T-helper 1 cell (primary cell): ENCODE measurements at places on chromosomes 6 and 20.
A peak's percentile ranks its signal among the peaks of the same experiment; 100 is the strongest.

GRCh38 chr6:45504947-45505346 lies 127.2 kb upstream of the SUPT3H start:
- DNase-seq, result no peak

DNA sequence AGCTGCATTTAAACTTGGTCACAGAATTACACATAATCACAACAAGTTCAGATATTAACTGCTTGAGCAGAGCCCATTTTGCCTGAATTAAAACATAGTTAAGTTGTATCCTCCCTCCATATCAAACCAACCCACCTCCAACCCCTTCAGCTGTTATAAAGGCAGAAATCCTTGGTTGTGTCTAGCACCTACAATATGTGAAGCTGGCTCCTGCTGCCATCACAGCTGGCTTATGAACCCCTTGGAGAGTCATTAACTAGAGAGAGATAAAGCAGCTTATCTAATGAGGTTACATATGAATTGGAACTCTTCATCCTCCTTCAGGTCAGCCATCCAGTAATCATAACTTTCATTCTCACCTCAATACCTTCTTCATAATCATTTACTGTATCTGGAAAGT lies 101.8 kb downstream of the EPHA7 start:
- DNase-seq, result no peak

- DNase-seq, result no peak
These were observed 643.0 kb upstream of the CITED2 start for GRCh38 chr6:140017470-140017869.

- DNase-seq, result no peak
These were observed 523 bp downstream of the CPXM1 start for GRCh38 chr20:2799688-2800520.

GRCh38 chr20:61980647-61981583 lies 84.8 kb downstream of the TAF4 start:
- DNase-seq, result no peak

- no peak for DNase-seq
These were observed 78.4 kb upstream of the CCDC28A start for GRCh38 chr6:138695193-138695592.

- DNase-seq, result no peak
These were observed 236.3 kb downstream of the OTOR start for GRCh38 chr20:16984481-16984880.

GRCh38 chr6:106090001-106090400 lies 3.9 kb downstream of the PRDM1 start:
- no peak for DNase-seq

DNA sequence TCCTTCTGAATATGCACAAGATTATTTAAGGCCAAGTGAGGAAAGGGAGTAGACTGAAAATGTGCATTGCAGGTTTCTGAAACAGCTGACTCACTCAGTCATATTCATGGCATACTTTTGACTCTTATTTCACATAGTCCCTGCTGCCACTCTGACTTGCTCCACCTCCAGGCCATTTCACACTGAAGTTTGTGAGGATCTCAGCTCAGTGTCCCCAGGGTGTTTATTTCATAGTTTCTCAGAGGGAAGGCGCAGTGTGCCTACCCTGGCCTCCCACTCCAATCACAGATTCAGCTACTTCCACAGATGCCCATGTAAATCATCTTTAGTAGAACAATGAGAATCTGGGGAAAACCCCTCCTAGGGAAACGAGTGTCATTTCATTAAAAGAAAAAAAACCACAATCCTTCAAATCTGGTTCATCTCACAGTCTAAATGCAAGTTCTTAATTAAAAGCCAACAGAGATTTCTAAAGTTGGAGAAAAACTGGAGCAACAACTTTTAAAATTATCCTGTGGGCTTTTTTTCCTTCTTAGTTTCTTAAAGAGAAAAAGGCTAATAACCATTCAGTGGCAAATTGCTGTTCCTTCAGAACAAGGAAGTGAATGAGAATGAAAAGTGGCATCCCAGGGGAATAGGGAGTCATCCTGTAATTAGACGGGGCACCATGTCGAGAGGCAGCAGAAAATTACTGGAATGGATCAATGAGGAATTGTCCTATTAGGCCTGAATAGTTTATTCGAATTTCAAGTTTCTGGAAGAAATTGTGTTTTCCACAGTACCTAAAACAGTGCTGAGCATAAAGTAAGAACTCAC lies 133.6 kb downstream of the TFAP2B start:
- DNase-seq, result no peak

- DNase-seq, result no peak
These were observed 238.5 kb upstream of the RAB32 start for GRCh38 chr6:146305092-146305491.

DNA sequence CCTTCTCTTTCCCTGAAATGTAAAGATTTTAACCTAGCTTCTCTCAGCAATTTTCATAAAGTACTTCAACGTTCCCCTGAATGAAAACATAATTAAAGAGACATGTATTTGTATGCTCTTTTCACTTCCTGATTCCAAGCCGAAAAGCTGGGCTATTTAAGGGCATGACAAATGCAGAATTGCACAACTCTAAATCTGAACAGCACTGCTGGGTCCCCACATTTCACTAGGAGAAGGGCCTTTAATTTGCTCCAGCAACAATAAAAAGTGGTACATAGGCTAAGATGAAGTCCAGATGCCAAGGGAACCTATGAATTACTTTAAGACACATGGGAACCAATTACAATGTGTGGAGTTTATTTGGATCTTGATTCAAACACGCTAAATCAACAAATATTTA lies 42.0 kb downstream of the IRAK1BP1 start:
- DNase-seq, result no peak

DNA sequence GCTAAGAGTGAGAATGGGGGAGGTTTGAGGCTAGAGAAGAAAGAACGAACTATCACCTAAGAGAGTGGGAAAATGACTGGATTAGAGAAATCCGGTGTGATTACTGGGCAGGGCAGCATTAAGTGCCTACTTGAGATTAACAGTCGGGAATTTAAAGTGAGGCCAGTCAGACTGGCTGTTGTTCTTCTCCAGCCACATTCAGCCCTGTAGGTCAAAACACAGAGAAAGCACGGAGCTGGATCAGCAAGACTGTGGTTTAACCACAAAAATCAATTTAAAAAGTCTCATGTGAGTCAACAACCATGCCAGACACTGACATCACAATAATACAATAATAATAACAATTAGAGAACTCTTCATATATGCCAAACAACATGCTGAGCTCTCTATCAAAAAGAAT lies 301.9 kb upstream of the SGK1 start:
- no peak for DNase-seq

- no peak for DNase-seq
These were observed 8.5 kb upstream of the RSPO4 start for GRCh38 chr20:1010659-1011058.

GRCh38 chr20:37935435-37935834 lies 32.5 kb downstream of the VSTM2L start:
- DNase-seq, result no peak

DNA sequence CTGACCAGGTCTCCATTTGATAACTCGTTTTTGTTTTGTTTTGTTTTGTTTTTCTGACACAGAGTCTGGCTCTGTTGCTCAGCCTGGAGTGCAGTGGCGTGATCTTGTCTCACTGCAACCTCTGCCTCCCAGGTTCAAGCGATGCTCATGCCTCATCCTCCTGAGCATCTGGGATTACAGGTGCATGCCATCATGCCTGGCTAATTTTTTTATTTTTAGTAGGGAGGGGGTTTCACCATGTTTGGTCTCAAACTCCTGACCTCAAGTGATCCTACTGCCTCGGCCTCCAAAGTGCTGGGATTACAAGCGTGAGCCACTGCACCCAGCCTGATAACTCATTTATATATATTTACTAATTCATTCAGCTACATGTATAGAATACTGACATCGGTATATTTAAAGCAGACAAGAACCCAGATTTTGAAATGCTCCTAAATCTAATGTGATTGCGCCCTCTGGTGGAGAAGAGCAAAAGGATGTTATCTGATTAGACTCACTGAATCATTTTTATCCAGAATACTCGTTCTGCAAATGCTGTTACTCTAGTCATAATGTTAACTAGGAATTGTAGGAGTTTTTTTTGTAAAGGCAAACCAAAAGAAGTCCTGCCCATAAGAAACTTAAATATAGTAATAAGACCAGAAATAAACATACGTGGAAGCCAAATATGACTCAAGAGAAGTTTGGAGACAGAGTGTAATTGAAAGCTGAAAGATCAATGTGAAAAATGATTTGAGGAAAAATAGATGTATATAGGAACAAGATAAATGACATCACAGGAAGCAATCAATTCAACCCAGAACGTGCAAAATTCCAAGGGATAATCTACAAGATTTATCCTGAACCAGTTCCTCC lies 5.3 kb upstream of the COL12A1 start:
- peak; percentile 54 for DNase-seq

GRCh38 chr6:52209770-52210169 lies 23.6 kb downstream of the IL17A start:
- DNase-seq, result peak; percentile 17

DNA sequence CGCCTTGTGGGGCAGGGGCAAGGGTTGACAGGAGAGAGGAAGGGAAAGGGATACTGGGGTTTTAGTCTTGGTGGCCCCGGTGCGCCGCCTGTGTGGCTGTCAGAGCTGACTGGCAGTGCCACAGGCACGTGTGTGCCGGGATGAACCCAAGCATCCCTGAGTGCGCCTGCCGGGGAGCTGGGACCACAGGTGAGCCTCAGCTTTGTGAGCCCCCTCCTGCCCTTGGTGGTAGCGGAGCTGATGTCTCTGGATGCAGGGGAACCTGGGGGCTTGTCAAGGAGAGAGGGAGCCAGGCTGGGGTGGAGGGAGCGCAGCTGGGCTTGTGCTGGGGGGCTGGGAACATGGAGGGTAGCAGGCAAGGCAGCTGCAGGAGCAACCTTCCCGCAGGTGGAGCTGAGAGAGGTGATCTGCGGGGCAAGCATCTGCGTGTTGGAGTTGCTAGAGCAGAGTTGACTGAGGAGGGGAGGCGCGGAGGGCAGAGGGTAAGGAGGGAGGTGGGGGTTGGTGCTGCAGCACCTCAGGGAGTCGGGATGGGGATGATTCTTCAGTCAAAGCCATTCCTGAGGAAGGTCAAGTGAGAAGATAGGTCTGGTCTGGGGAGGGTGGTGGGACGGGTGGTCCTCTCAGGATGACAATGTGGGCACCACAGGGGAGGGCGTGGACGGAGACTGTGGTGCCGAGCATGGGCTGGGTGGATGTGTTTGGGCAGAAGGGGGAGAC lies 28.1 kb downstream of the PYGB start:
- DNase-seq, result no peak

DNA sequence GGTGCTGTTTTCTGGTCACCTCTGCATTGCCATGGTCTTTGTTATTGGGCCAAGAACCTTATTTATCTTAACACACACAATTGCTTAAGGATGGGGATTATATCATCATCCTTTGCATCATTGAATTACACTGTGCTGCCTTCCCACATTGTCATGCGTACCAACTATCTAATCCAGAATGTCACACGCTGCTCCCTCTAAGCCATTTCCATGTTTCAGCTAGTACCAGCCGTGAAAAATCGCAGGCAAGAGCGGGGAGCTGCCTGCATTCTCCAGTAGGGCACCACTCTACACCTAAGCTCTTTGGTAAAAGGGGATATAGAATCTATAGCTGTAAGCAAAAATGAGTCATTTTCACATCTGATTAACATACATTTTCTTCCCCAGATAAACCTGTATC lies 277.0 kb downstream of the PRL start:
- no peak for DNase-seq

DNA sequence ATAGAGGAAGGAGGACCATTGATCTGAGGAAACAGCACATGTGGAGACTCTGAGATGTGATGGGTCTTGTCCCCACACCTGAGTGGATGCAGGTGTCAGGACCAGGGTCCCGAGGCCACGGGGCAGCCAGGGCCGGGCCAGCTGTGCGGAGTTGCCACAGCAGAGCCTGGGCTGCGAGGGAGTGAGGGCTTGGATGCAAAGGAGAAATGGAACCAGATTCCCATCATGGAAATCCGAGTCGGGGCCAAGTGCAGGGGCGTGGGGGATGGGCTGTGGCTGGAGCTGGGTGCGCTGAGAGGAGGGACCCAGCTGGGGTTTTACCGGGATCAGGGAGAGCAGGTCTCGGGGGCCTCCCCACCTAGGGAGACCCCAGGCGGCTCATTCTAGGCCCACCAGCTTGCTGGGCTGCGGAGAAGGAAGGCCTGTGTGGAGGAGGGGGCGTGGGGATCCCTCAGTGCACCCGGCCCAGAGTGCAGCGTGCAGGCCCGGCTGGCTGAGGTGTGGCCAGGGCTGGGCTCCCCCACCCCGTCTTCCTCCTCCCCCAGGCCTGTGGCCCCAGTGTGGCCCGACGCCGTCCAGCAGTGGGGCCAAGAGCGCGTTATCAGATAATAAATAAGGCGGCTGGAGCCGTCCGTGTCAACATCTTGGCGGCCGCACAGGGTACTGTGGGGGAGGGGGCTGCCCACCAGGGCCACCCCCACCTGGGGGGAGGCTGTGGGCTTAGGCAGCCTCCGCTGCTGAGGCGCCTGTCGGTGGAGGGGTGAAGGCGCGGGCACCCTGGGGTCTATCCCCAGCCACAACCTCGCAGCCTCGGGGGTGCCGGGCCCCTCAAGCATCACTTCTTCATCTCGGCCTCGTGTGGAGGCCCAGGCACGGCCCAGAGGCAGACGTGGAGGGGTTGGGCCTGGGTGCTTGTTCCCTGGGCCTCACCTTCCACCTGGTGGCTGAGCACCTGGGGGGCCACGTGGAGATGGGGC lies 17.2 kb downstream of the GATA5 start:
- no peak for DNase-seq
